ENCODE measurements at places on chromosomes 16 and 17.

DNA sequence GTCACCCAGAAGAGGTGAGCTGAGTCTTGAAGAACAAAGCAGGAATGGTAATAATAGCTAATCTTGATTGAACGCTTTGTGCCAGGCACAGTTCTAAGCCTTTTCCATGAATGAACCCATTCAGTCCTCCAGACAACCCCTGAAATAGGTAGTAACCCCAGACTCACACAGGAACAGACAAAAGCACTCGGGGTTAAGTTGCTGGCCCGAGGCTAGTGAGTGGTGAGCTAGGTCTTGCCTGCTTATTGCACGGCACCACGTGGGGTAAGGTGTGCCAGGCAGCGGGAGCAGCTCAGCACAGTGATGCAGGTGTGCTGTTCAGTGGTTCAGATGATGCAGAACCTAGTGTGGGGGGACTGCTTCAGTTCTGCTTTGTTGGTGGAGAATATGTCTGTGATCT is 181.6 kb downstream of the RAB11FIP4 start:
- DNase-seq = no peak

DNA sequence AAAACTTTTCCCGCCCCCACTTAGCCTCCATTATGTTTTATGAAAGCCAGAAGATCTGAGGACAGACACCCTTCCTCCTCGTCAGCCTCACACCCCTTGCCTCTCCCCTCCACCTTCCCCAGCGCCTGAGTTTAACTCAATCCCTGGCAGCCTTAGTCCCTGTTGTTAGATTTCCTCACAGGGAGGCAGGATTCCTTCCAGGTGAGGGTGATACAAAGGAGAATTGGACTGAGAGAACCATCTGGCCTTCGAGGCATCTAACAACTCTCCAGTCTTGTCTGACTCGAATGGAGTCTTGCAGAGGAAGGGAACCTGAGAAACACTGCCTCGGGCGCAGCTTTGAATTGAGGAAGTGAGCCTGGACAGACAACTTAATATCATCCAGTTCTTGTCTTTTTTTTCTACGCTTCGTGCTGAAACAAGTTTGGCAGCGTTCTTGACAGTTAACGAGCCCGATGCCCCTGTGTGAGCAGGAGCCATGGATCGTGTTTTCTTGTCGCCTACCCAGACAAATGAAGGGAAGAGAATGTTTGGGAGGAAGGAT is 1.3 kb upstream of the ZNF768 start:
- DNase-seq = no peak

DNA sequence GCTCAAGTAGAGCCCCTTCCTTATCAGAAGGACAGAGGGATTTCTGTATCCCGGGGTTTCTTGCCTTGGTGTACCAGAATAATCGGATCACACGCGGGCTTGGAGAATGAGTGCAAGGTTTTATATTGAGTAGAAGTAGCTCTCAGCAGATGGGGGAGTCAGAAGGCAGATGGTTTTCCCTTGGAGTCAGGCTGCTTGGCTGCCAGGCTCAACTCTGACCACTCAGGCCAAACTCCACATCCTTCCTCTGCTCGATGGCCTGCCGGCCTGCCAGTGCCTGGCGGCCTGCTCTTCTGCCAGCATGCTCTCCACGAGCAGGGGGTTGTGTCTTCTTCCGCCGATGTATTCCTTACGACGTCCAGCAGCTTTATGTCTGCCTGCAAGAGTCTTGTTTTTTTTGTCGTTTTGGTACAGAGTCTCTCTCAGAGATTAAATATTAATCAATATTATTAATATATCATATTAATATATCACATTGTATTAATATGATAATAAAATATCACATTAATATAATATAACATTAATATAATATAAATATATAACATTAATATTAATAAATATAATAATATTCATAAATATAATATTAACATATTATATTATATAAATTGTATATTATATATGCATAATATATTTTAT is 229.2 kb upstream of the WSCD1 start:
- DNase-seq = no peak

DNA sequence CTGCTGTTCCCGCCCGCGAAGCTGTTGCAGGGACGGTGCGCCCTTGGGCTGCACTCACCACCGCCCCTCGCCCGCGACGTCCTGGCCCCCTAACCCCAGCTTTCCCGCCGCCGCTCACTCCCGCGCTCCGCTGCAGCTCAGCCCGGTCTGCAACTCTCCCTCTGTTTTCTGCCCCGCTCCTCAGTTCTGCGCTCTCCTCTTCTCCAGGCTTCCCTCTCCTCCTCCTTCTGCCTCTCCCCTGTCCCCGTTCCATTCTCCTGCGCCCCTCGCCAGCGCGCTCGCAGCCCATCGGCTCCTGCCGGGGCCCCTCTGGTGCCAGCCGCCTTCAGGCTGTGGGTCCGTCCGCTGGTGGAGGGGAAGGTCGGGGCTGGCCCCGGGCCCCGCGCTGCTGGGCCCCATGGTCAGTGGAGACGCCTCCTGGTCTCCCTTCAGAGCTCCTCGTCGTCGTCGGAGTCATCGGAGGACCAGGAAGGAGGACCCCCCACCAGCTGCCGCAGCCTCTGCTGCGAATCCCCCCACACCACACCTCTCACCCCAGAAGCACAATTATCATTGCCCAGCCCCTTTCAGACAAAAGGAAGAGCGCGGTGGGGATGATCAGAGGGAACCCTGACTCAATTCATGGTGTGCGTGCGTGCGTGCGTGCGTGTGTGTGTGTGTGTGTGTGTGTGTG is 223.2 kb upstream of the FOXF1 start:
- no peak for DNase-seq

GRCh38 chr17:80703142-80703478 is 158.5 kb downstream of the RPTOR start:
- DNase-seq = no peak
